ENCODE measurements at places on chromosomes 5 and 9.

DNA sequence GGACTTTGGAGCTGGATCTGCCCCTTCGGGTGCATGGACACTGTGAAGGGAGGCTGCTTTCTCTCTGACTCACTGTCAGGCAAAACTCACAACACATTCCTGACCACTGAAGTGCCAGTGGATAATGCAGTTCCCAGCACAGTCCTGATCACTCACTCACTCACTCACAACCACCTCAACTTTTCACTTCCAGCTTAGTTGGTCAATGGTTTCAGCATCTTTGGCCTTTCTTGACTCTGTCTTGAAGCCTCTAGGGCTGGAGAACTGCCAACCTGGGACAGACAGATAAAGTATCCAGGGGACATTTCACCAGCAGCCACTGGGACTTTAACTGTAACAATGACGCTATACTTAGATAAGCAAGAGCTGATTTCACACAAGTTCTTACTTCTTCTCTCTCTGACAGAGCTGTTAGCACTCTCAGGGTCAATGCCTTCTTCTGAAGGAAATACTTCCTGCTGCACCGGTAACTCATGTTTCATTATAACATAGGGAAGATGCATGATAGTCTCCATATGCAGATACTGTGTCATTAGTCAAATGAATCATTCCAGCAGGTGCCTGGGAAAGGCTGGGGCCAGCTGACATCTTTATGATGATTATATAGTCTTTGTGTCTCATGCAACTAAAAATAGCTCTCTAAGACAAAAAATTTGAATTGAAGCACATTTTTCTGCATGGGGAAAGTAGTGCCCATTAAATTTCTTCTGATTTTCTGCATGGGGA is 499.0 kb downstream of the SEMA5A start:
- no peak for DNase-seq

DNA sequence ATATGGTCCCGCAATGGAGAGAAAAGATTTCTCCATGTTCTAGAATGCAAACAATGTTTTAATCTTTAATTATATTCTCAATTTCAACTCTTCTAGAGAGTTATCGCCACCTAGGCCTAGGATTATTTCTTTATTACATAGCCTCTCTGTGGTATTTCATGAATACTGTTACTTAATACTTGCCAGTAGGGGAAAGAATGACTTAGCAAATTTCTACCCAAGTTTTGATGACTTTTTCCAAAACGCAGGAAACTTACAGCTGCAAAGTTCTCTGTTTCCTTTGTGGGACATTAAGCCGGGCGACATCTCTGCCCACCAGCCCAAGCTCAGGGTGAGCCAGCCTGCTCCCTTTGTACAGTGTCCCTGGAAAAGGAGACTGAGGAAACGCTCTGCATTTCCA is 73.8 kb downstream of the MED27 start:
- DNase-seq = no peak

- no peak for DNase-seq
Measured at GRCh38 chr5:62132276-62132675, 173.7 kb upstream of the KIF2A start.

DNA sequence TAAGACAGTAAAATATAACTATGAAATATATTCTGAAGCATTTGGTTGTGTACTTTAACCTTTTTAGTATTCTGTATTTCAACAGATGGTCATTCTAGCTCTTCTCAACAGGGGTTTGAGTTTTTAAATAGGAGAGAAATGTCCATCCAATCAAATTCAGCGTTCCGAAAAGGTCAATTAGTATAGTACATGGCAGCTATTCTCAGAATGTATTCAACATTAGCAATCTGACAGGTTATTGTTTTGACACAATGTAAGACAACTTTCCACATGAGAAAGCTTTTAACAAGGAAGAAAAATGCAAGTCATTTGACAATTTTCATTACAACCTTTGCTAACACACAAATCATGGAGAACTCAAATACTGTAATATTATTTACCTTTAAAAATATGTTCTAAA is 996.3 kb upstream of the CDH10 start:
- no peak for DNase-seq

- no peak for DNase-seq
Measured at GRCh38 chr5:2466966-2467365, 284.5 kb downstream of the IRX2 start.

DNA sequence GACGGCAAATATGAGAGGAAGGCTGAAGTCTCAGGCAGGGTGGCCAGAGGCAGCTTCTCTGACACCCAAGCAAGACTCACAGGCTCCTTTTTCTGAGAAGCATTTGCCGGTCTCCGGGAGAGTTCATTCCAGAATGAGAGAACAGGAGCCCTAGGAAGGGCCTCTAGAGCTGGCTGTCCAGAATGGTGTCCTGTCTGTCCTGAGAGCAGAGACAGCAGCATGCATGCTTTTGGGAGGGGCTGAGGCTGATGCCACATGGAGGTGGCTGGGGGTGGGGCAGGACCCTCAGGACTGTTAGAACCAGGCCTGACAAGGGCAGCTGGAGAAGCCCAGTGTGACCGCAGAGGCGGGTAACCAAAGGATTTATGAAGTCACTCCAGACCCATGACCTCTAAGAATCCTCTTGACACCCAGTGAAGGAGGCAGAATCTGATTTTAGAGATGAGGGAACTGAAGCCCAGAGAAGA is 60.0 kb downstream of the SHB start:
- DNase-seq = no peak

DNA sequence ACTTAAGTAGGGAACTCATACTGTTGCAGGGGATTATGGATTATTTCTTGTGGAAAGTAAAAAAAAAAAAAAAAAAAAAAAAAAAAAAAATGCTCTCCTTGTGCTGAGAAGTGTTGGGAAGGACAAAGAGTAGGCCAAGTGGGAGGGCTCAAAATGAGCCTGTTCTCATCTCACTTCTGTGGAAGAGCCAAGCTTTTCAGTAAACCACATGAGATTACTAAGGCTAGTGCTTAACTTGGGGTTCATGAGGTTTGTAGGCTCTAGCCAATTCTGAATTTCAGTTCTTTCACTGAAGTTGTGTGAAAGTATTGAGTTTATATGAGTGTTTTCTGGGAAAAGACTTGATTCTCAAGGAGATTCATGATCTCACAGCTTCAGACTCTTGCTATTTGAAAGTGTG is 23.0 kb upstream of the CEP78 start:
- no peak for DNase-seq

GRCh38 chr5:60852940-60853339 is 8.9 kb upstream of the ELOVL7 start:
- no peak for DNase-seq

- no peak for DNase-seq
Measured at GRCh38 chr5:60339691-60340201, 360.2 kb downstream of the DEPDC1B start.

DNA sequence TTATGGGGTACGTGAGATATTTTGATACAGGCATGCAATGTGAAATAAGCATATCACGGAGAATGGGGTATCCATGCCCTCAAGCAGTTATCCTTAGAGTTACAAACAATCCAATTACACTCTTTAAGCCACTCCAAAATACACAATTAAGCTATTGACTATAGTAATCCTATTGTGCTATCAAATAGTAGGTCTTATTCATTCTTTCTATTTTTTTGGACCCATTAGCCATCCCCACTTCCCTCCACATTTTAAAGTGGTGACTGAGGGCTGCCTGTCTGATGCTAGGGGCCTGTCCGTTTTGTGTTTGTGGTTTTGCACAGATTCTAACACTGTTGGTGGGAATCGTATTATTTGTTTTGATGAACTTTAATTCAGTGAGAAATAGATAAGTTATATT is 129.7 kb upstream of the DHFR start:
- no peak for DNase-seq

- DNase-seq = no peak
Measured at GRCh38 chr9:89481538-89481915, 16.4 kb downstream of the SEMA4D start.

DNA sequence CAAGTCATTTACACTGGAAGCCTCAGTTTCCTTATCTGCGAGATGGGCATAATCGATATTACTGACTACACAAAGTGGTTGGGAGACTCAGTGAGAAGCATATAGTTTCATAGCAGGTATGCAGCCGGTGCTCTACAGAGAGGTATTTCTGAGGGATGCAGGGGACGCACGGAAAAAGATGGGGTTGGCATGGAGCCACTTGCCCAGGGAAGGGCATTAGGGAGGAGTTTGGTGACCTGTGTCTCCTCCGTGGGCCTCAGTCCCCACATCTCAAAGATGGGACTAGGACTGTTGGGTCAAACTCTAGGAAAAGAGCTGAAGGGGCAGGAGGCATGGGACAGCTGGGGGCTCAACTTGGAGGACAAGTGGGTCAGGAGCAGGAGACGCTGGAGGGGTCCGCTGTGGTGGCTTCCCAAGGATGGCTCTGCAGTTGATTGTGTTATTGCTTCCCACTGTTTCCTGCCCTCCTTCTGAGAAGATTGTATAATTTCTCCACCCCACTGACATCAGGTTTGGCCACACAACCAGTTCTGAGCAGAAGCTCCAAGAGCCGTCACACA is 158.6 kb upstream of the ALDH1B1 start:
- DNase-seq = no peak

GRCh38 chr9:19026375-19026774 is 6.6 kb downstream of the SAXO1 start:
- no peak for DNase-seq

- DNase-seq = no peak
Measured at GRCh38 chr5:131217791-131218190, 46.1 kb upstream of the CDC42SE2 start.

DNA sequence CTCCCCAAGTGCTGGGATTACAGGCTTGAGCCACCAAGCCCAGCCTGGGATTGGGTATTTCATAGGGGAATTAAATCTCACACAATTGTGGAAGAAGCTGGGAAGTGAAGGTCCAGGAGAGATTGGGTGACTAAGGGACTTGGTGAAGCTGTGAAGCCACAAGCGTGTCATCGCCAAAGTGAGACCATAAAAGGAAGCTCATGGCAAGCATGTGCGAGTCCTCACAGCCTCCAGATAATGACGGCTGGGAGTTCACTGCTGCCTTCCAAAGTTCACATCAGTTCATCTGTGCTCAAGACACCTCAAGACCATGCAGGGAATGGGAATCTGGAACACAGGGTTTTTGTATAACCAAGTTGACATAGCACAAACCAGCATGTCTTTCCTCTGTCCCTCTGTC is 210.6 kb downstream of the MARCHF11 start:
- DNase-seq = no peak

DNA sequence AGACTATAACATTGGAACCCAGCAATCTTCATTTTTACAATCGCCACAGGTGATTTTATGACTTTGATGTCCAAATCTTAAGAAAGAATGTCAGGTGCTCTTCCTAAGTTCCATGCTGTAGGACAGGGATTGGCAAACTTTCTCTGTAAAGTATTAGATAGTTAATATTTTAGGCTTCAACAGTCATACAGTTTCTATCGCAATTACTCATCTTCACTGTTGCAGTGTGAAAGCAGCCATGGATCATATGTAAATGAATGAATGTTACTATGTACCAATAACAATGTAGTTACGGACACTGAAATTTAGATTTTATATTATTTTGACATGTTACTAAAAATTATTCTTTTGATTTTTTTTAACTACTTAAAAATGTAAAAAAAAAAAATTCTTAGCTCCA is 169.7 kb downstream of the DTWD2 start:
- no peak for DNase-seq

DNA sequence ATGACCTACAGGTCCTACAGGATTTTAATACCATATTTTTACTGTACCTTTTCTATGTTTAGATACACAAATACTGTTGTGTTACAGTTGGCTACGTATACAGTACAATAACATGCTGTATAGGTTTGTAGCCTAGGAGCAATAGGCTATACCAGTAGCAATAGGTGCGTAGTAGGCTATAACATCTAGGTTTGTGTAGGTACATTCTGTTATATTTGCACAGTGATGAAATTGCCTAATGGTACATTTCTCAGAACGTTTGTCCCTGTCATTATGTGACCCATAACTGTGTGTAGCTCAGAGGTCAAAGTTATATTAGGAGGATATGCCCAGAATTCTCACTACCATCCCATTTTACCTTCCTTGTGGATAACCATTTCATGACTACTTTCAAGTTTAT is 59.7 kb downstream of the NIPBL start:
- DNase-seq = no peak

GRCh38 chr5:67015541-67016191 is 180.9 kb downstream of the CD180 start:
- DNase-seq = no peak

- DNase-seq = no peak
Measured at GRCh38 chr9:133390713-133391112, 14.5 kb downstream of the STKLD1 start.

GRCh38 chr5:73678322-73678740 is 52.3 kb downstream of the ARHGEF28 start:
- no peak for DNase-seq

DNA sequence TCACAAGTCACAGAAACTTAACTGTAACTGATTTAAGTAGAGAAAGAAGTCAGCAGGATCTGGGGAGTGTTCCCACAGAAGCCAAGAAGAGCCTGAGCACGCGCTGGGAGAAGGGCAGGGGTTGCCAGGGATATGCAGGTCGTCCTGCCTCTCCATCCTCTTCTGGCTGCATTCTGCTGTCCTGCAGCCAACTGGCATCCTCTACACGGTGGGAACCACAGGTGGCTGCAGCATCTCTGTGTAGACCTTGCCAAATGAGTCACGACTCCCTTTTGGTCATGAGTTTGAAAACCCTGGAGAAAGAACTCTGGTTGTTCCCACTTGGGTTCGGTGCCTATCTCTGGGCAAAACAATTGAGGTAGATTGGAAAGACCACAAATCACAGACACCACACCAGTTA is 38.4 kb upstream of the PCA3 start:
- no peak for DNase-seq

GRCh38 chr5:147169901-147170300 is 64.9 kb upstream of the STK32A start:
- no peak for DNase-seq

DNA sequence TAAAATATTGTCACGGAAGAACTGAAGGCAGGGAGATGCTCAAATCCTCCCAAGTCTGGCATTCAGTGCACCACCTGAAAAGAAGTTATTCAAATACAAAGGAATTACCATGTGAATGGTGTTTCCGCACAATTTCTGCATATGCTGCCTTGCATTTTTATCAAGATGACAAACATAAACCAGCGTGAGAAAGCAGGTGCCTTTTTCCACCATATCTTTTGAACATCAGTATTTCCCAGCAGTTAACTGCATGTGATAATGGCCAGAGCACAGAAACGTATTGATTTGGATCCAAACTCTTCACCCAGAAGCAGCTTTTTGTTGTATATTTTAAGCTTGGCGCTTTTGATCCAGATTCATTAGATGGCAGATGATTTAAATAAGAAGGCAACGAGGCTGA is 808.0 kb downstream of the TLE1 start:
- no peak for DNase-seq

- peak; percentile 44 for DNase-seq
Measured at GRCh38 chr5:54518146-54518817, 723 bp downstream of the SNX18 start.

Data from central memory CD8-positive, alpha-beta T cell (primary cell).